ENCODE measurements at places on chromosomes 5 and 9. TPM values are rescaled to one million over a fixed set of nuclear protein-coding genes. Genes with fewer than 3 reads are reported as not detected.

CEP78 gene
- total RNA-seq: 42.7 TPM

SQSTM1 gene
- 442 TPM for total RNA-seq

CDX1 gene
- not detected for total RNA-seq

GDF9 gene
- total RNA-seq: not detected

- DNase-seq: peak; percentile 84
Observed at GRCh38 chr5:81856948-81857928, 106.3 kb upstream of the SSBP2 start.

DNA sequence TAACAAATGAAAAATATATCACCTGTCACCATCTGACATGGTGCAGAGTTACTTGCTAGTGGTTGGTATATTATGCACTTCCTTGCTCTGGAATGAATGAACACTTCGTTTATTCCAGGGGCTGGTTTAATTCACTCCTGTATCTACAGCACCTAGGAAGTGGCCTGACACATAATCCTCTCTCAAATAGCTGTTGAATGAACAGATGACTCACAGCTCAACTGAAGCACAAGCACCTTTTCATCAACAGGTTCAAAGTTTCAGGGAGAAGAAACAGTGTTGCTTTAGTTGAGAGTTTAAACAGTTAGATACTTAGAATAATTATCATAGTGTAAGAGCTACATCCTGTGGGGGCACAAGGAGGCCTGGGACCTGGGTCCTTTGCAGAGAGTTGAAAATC is 135.0 kb upstream of the DAP start:
- DNase-seq: peak; percentile 58

DNA sequence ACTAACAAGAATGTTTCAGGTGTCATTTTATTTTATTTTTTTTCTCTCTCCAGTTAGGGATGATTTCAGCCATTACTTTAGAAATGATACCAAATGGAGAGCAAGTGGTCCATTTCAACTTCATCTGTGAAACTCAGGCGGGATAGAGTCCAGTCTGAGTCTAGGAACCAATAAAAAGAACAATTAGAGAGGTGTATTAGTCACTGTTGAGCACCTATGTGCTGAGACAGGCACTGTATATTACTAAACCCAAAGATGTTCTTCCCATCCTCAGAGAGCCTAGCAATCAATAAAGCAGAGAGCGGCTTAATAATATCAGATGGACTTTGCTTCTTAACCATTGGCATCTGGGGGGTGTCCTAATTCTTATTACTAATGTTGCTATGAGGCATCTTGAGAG is 410.3 kb upstream of the SLC24A2 start:
- no peak for DNase-seq
